ENCODE measurements at places on chromosomes 12 and 14. TPM values are rescaled to one million over a fixed set of nuclear protein-coding genes. Genes with fewer than 3 reads are reported as not detected.
A peak's percentile ranks its signal among the peaks of the same experiment; 100 is the strongest.

KLHL33 gene
- total RNA-seq, result 0.42 TPM

SLCO1C1 gene
- total RNA-seq, result not detected

RTL1 gene
- not detected for total RNA-seq

GPR84 gene
- not detected for total RNA-seq

RNF31 gene
- total RNA-seq, result 87.4 TPM

INHBE gene
- total RNA-seq, result 0.29 TPM

ADCY6 gene
- total RNA-seq, result 0.60 TPM

RDH5 gene
- 10.3 TPM for total RNA-seq

ADGRD1 gene
- total RNA-seq, result 0.47 TPM

ALG10B gene
- total RNA-seq, result 9.3 TPM

GRCh38 chr14:105149146-105149781 lies 19.3 kb downstream of the JAG2 start:
- no peak for DNase-seq

DNA sequence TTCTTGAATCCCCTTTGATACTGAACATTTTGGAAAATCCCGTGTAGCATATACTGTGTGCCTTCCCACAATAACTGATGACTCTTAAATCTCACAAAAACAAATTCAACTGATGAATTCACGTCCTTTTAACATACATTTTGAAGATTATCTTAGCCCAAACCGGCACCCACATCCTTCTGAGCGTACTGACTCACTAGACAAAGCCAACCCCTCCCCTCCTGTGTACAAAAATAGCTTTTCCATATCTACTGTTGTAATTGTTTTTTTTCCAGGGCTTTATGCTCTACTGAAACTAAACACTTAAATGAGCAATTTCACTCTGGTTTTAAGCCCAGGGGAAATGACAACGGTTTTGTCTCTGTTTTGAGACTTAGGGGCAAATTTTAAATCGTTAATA lies 109.4 kb upstream of the ATF7IP start:
- no peak for DNase-seq

GRCh38 chr14:32434880-32435279 lies 105.8 kb downstream of the AKAP6 start:
- no peak for DNase-seq

DNA sequence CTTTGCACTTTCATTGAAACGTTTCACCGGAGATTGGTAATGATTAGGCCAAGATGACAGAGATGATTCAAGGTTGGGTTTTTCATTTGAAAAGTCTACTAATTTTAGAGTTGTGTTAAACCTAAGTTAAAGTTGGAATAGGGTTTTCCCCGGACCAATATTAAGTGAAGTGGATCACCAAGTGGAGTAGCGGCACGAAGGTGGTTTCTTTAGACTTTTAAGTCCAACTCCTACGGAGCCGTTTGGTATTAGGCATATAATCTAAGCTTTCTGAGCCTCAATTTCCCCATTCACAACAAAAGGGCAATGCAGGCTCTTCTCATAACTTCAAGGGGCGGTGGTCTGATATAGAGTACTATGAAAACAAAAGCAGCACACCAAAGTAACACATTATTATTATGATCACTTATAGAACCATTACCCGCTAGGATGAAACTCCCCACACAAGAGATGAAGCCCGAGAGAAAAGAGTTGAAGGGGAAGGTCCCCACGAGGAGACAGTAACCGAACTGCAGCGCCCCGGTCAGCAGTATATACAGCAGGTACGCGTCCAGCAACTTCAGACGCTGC lies 413 bp downstream of the DAD1 start:
- no peak for DNase-seq

- no peak for DNase-seq
Measured at GRCh38 chr14:104732355-104732804, 8.4 kb downstream of the ADSS1 start.

DNA sequence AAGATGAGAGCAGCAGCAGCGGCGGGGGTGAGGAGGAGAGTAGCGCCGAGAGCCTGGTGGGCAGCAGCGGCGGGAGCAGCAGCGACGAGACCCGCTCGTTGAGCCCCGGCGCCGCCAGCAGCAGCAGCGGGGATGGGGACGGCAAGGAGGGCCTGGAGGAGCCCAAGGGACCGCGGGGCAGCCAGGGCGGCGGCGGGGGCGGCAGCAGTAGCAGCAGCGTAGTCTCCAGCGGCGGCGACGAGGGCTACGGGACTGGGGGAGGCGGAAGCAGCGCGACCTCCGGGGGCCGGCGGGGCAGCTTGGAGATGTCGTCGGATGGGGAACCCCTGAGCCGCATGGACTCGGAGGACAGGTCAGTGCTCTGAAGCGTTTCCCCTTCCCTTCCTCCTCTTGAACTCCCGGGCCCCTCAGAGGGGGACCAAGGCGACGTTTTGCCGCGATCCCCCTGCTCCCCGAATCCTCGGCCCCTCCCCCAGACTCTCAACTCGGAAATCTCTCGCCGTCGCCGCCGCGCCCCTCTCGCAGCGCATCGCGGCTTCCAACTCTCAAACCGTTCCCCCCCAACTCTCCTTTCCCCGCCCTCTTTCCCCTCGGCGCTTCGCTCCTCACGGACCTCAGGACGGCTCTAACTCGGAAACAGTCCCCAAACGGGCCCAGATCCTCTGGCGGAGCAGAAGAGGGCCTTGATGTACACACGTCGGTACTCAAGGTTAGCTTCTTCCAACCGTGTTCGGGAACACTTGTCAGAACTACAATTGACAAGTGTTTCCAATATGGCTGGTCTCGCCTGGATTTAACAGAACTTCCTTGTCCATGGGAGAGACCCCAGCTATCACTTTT lies 947 bp downstream of the AEBP2 start:
- DNase-seq, result peak; percentile 62

GRCh38 chr12:80498059-80498728 lies 54.2 kb downstream of the PTPRQ start:
- DNase-seq, result no peak

- no peak for DNase-seq
Measured at GRCh38 chr12:93713060-93713459, 35.9 kb downstream of the CRADD start.

DNA sequence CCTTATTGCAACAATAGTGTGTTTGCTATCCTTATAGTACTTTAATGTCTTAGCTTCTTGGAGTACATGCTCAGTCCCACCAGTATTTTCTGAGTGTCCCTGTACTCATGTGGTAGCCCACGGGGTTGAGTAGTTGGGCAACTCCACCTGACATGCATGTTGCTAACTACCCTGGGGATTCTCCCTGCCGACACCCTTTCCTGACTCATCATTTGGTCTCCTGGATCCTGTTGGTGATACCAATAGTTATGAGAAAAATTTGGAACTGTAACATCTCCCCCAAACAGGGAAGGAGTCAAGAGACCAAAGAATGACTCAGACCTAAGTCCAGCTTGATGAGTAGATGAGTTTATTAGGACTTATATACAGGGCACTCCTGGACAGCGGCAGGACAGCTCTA lies 101.6 kb downstream of the BRMS1L start:
- DNase-seq, result no peak

- no peak for DNase-seq
Measured at GRCh38 chr12:24679126-24679525, 269.8 kb downstream of the BCAT1 start.

DNA sequence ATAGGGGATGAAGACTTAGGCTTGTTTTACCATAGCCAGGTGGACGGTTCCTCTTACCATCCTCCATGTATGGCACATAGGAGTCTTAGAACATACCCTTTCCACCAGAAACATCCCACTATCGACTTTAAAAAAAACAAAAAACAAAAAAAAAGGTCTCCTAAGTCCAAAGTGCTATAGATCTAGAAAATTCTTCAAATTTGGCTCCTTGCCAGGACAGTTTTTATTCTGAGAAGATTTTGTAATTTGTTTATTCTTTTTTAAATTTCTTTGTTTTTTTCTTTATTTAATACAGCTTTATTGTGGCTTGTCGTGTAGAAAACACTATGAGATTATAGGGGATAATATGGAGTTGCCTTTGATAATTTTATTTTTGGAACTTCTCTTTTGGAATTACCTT lies 197.7 kb downstream of the NUBPL start:
- DNase-seq, result no peak

GRCh38 chr12:62959745-62960144 lies 24.8 kb upstream of the PPM1H start:
- no peak for DNase-seq

DNA sequence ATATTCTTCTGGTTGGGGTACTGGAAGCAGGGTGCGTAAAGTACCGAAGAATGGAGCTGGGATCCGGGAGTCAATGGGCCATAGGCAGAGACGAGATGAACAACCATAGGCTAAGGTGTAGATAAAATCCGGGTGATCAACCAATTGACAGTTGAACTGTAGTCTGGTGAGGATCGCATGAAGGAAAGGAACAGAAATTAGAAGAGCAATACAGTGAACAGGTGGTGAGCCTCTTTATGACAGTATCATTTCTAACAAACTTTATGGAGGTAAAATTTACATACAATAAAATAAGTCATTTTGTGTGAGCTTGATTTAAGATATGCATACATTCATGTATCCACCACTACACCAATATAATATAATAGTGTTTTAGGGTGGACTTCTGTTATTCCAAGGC lies 13.9 kb upstream of the HIF1A start:
- no peak for DNase-seq

DNA sequence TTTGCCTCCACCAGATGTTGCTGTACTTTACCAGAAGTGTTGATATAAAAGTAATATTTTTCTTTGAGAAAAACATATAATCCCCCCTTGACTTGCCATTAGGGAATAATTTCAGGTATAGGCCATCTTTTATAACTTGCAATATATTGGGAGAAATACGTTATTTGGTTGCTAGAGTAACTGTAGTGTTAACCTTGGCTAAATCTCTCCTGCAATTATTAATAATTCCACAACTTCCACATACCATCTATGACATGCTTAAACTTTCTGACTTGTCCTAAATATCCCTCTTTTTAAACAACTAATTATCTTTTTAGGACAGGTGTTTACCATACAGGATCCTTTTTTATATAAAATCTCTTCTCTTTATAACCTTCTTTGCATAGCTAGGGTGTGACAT lies 1048.2 kb downstream of the SLC16A7 start:
- no peak for DNase-seq

DNA sequence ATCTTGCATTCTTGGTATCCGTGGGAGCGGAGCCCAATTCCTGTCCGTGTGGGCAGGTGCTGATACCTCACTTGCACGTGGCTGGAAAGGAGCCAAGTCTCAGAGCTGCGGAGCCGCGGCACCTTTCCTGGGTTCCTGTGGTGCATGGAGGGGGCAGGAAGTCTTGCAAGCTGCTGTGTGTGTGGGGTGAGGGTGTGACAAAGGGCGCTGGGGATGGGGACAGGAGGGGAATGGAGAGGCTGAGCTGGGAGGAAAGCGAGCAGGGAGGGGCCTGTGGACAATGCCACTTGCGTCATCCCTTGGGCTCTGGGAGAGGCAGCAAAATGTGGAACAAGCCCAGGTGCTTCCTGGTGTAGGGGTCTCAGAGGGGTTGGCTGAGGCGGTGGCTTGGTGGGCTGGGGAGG lies 86.7 kb downstream of the CALM1 start:
- DNase-seq, result no peak

GRCh38 chr12:105485321-105485910 lies 154.9 kb downstream of the C12orf75 start:
- DNase-seq, result no peak
